ENCODE measurements at places on chromosomes 13 and 19.

DNA sequence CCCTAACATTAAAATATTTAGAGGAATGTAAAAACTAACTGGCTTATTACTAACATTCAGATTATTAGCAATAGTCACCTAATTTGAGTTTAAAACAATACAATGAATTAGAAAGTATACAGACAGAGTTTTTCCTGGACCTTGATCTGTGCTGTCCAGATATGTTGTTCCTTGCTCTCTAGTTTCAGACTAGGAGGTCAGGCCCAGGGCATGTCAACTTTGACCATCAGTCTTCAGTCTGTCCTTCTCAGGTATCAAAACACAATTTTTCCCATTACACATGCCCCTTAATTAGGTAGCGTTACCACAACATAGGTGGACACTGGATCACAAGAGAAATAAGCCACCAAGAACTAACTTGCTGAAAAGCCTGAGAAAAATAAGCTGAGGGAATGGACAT lies 197.0 kb downstream of the MAB21L1 start:
- no peak for DNase-seq

- DNase-seq = no peak
These were observed 12.1 kb upstream of the ERICH6B start for GRCh38 chr13:45627656-45628055.

DNA sequence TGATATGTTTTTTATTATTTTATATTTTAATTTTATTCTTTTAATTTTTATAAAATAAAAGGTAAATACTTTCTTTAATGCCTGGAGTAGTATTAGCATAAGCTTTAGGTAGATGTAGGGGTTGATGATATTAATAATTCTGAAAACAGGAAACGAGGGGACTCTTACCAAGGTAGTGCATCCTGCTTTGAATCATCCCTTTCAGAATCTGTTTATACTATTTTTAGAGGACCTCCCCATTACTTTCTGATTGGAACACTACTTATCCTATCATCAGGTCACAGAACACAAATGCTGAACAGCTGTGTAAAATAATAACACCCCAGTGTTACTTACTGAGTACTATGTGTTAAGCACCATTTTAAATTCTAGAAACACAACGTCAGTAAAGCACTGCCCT lies 27.3 kb downstream of the COG6 start:
- DNase-seq = no peak

DNA sequence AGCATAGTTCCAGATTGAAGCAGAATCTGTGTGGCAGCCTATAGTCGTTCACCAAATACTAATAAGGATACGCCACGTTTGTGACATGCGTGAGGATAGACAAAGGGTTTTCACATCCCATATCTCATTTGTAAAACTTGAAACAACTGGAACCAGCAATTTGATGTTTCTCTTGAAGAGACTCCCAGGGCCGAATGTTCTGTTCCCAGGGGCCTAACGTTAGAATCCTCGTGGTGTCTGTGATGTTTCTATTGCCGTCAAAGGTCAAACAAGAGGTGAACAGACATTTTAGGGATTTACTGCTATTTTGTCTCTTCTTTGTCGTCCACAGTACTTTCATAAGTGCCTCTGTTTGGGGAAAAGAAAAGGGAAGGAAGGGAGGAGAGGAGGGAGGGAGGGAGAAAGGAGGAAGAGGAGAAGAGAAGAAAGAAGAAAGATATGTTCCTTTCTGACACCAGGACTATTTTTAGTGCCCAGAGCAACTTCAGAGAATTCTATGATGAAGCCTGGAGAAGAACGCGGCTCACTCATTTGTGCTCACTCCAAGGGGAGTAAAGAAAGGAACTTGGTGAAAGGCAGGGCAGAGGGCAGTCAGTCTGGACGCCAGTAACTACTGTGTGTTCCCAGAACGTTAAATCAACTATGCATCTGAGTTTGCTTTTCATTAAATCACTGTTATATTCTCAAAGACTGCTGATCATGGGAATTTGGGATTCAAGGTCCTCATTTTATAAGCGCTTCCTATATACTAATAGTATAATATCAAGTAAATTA lies 154.5 kb downstream of the DCT start:
- DNase-seq = no peak

DNA sequence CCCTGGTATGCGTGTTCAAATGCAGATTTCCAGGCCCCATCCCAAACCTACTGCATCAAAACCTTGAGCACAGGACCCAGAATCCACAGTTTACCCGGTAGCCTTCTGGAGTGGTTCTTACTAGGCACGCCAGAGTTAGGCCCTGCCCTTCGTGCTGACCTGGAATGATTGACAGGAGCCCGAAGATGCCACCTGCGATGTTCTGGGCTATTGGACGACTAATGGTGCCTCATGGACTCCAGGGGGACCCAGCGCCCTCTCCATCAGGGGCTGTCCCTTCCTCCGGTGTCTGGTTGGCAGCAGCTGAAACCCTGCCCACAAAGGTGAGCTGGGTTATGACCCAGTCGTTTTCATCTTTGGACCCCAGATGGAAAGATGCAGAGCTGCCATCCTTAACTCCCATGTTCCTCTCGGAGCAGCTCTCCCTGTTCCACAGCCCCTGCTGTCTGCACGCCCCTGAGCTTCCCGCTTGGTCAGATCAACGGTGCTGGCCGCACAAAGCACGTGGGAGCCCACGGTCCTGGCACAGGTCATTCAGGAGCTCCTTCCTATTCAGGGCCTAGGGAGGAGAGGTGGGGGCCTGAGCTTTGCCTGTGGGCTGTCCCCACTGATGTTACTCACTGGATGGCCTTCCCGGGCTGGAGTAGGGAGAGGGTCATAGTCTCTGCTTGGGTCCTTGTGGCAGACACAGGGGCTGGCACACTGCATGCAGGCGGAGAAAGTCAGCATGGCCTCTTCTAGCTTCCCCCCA lies 65.8 kb downstream of the GPR12 start:
- no peak for DNase-seq

- DNase-seq = peak; percentile 39
These were observed 48.6 kb upstream of the GTF3A start for GRCh38 chr13:27375686-27376326.

- DNase-seq = no peak
These were observed 1.1 kb upstream of the ZNF444 start for GRCh38 chr19:56139847-56140582.

DNA sequence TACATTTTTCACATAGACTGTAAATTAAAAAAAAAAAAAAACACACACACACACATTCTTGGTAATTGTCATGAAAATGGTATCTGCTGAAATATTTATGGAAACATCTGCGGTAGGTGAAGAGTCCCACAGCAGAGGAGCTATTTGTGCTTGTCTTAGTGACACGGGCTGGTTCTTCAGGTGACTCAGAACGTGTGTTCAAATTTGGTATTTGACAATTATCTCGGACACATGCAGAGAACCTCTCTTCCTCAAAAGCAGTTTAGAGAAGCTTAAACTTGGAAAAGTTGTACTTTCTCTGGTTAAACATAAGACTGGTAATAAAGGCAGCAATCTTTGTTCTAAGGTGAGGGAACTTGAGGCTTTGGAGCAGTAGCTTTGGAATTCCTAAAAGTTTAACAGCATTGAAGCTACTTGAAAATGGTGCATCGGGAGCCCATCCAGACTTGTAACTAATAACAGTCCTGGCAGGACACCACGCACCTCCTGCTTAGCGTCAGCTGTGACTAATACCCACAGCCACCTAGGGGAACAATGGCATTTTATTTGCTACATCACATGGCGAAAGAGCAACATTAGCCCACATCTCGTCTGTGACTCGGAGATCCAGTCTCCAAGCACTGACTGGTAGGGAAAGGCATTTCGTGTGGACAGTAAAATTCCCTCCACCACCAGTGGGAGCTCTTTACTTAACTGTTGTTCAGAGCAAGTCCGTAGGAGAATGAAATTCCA lies 1505.1 kb upstream of the SLC10A2 start:
- peak; percentile 19 for DNase-seq
